ENCODE measurements at places on chromosomes 5 and 9.

DNA sequence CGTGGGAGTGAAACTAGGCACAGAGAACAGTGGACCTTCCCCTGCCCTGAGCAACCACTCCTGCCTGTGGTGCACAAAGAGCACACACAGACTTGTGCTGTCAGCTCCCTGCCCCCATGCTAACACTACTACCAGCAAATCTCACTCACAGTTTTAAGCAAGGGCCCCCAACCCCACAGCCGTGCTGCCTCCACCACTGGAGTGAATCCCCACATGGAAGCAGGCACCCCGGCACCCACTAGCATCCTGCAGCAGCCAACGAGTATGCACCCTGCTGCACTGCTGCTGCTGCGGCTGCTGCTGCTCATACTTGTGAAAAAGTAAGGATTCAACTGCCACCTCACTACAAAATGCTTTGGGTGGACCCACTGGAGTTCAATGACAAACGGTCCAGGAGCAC, 435.5 kb downstream of the SLCO4C1 start:
- no peak for DNase-seq

- DNase-seq, result no peak
These were observed 38.2 kb downstream of the FOCAD start for GRCh38 chr9:20722221-20722620.

DNA sequence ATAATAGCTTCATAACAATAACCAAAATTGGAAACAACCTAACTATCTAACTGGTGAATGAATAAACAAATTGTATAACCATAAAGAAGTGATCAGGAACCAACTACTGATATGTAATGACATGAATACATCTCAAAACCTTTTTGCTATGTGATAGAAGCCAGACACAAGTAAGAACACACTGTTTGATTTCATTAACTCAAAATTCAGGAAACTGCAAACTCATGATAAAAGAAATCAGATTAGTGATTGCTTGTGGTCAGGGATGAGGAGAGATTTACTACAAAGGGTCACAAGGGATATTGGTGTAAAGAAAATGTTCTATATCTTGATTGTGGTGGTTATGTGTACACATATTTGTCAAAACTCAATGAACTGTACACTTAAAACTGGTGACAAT, 22.6 kb upstream of the BRINP1 start:
- no peak for DNase-seq

GRCh38 chr9:104468261-104468660, 35.8 kb upstream of the OR13F1 start:
- DNase-seq, result no peak

All from T-helper 17 cell (primary cell).